ENCODE measurements at places on chromosomes 4 and X.

DNA sequence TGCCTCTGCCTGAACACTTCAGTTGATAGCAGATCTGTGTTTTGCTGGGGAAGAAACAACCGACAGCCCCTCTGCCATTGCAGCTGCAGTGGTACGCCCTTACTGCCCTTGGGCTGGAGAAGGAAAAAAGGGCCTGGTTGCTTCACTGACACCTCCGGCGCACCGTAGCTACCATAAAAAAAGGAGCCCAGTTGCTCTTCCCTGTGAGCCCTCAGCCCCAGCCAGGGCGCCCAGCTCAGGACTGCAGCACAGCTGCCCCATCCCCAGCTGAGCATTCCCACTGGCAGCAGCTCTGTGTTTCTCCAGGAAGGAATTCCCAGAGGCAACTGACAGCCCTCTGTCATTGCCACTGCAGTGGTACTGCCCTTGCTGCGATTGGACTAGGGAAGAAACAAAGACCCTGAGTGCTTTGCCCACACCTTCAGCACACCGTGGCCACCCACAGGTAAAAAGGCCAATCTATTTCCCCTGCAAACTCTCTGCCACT lies 142.7 kb downstream of the DKK2 start:
- DNase-seq, result peak; percentile 11

DNA sequence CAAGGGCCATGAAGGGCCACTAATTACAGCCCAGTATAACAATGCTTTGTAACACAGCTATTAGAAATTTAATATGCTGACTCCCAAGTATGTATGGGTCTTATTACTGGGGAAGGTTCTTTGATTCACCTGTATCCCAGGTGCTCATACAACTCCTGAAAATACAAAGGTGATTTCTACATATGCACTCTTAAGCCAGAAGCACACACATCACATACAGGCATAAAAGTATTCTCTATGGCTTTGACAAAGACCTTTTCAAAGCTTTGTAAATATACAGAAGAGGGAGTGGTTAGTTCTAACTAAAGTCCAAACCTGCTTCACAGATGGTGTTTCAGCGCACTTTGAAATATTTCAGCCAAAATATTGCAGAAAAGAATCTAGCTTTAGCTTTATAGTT lies 191.5 kb downstream of the SNCA start:
- no peak for DNase-seq

- no peak for DNase-seq
These were observed 71.3 kb downstream of the PAK3 start for GRCh38 chrX:111167334-111167733.

DNA sequence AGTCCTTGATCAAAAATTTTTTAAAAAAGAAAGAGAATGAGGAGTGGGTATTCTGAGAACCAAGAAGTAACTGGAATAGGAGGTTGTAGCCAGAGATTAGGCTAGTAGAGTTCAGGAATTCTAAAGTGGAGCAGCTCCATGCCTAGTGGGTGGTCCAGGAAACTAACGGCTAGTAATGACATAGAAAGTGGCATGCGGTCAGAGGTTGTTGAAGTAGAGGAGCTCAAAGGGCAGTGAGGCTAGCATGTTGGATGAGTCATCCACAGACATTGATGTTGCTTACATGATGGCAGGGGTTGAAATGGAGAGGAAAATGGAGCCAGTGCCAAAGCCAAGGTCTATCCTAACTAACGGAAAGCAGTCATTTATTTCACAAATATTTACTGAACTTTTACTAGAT lies 42.1 kb downstream of the TEX13B start:
- DNase-seq, result no peak

GRCh38 chr4:48346594-48346993 lies 5.3 kb downstream of the SLAIN2 start:
- DNase-seq, result no peak

GRCh38 chr4:53905276-53905940 lies 159.0 kb downstream of the CHIC2 start:
- no peak for DNase-seq

All from nephron progenitor cell (in vitro differentiated cells).